ENCODE measurements at places on chromosomes 6 and 20. TPM values are rescaled to one million over a fixed set of nuclear protein-coding genes. Genes with fewer than 3 reads are reported as not detected.

DNA sequence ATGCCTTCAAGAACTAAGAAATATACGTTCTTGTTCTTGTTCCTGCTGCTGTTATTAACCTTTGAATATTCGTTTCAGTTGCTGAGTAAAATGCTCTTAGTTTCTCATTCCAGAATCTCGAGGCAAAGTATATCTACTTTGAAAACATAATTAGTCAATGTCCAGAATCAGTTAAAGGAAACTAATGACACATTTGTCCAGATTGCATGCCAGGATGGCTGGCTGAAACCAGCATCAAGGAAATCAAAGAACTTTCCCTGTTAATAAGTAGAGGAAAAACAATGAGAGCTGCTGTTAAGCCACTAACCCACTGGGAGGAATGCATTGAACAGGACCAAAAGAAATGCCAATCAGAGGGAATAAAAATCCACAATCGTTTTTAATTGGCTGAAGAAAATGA, 196.9 kb downstream of the ALDH8A1 start:
- H3K36me3 ChIP-seq: no peaks in the 10 kb centered on the region
- no peak for DNase-seq
- no peaks in the 10 kb centered on the region for H3K27me3 ChIP-seq
- H3K4me3 ChIP-seq: no peak overlapping the region
- no peaks in the 10 kb centered on the region for H3K4me1 ChIP-seq

GRCh38 chr6:54002116-54002515, 109.1 kb upstream of the MLIP start:
- peak overlapping the region; percentile 65 for H3K27ac ChIP-seq
- peaks cover 3% of the 10 kb centered on the region for H3K27me3 ChIP-seq

The LRFN2 gene
- 0.67 TPM for polyA plus RNA-seq

- H3K36me3 ChIP-seq: no peaks in the 10 kb centered on the region
- no peaks in the 10 kb centered on the region for H3K4me1 ChIP-seq
- H3K27ac ChIP-seq: no peak overlapping the region
These were observed 63.2 kb downstream of the SLC24A3 start for GRCh38 chr20:19275630-19276071.

DNA sequence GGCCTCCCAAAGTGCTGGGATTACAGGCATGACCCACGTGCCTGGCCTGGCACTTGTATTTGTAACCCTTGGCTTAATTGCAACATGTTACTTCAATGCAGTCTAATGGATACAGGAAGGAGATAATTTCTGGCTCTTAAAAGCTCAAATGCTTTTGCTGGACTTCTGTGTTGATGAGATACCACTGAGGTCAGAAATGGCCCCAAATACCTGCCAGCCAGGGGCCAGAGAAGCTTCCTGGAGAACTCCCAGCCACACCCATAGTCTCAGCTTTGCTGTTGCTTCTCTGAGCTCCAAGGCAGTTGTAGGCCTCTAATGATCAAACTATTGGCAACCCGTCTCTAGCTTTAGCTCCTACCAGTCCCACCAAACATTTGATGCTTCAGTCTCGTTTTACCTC, 14.2 kb upstream of the ZNFX1 start:
- H3K36me3 ChIP-seq: peaks cover 68% of the 10 kb centered on the region
- H3K27me3 ChIP-seq: no peaks in the 10 kb centered on the region
- peaks cover 5% of the 10 kb centered on the region for H3K4me1 ChIP-seq
- H3K27ac ChIP-seq: no peak overlapping the region

DNA sequence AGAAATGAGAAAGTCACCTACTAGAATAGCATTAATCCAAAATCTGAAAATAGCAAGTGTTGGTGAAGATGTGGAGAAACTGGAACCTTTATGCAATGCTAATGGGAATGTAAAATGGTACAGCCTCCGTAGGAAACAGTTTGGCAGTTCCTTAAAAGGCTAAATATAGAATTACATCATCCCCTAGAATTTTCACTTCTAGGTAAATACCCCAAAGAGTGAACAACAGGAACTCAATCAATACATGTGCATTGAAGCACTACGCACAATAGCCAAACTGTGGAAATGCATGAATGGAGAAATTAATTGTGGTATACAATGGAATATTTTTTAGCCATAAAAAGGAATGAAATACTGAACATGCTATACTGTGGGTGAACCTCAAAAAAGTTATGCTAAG, 982.0 kb upstream of the FLRT3 start:
- H3K36me3 ChIP-seq: no peaks in the 10 kb centered on the region
- H3K4me3 ChIP-seq: no peak overlapping the region
- no peaks in the 10 kb centered on the region for H3K4me1 ChIP-seq

DNA sequence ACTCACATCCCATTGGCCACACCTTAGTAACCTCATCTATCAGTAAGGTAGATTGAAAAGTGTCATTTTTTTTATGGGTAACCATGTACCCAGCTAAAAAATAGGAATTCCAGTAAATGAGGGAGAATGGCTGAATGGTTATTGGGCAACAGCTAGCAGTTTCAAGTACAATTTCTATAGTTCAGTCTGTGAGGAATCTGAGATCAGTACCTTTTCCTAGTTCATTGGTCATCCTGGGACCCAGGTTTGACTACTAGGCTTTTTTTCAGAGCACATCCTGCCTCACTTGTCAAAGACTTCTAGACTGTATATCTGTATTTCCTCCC, 28.3 kb downstream of the PHF3 start:
- DNase-seq: no peak
- no peak overlapping the region for H3K4me3 ChIP-seq
- peaks cover 59% of the 10 kb centered on the region for H3K4me1 ChIP-seq
- no peak overlapping the region for H3K27ac ChIP-seq

DNA sequence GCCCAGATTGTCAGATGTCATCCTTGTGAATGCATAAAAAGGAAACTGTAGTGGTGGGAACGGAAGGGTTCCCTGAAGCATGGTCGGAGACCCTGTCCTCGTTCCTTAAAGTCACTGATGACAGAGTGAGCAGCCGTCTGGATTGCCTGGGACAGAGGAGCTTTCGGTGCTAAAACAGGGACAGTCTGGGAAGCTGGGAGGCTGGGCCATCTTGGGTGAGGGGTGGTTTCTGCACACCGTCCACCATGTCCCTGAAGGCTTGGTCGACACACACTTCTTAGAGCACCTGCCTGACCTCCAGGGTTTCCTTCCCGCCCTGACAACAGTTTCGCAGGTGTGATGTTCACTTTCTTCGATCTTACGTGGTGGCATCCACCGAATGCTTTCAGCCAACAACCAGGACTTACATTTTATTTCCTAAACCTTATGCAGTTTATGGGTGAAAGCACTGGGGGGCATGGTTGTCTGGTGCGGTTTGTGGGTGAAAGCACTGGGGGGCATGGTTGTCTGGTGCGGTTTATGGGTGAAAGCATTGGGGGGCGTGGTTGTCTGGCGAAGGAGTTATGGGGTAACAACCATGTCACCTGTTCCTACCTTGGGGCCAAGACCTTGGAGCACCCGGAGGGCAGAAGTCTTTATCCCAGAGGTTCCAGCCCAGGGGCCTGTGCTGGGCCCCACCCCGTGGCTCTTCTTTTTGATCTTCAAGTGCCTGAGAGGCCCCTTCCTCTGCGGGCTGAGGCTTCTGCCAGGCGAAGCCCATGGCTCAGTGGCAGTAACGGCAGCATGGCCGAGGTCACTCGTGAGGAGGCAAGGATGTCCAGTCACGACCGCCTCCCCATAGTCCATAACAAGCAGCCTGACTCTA, 81.7 kb upstream of the FRMD1 start:
- H3K36me3 ChIP-seq: no peaks in the 10 kb centered on the region
- no peaks in the 10 kb centered on the region for H3K4me1 ChIP-seq
- no peak overlapping the region for H3K27ac ChIP-seq

The EPPIN gene
- not detected for polyA plus RNA-seq

The ZNF334 gene
- 0.18 TPM for polyA plus RNA-seq

The CYP24A1 gene
- polyA plus RNA-seq: not detected

DNA sequence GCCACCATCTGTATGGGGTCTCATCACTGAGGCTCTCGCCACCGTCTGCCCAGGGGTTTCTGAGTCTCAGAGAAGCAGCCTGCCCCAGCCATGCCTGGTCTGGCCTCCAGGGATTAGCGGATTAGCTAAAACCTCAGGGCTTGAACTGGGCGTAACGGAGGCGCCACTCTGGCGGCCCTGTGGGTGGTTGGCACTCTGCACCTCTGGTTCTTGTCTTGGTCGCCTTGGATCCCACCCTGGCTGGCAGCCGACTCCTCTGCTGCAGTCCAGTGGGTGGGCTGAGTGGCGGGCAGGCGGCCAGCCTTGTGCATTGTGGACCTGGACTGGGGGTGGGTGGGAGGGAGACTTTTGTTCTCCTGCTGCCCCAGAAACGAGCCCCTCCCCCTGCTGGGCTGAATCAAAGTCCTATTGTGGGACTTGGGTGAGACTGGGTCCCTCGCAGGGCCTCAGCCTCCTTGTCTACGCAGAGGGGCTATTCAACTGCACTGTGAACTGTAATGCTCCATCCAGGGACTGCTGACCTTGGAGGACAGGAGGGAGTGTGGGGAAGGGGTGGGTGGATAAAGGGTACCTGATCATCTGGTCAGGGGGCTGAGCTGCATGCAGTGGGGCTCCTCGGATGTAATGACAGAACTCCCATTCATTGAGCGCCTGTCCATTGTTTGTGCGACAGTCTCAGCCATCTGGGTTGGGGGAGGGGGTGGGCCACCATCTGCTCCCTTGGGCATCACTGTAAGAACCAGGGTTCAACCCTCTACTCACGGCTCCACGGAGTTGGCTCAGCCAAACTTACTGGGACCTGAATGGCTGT, 23.9 kb downstream of the SUN5 start:
- DNase-seq: no peak
- H3K27me3 ChIP-seq: peaks cover 1% of the 10 kb centered on the region
- H3K4me1 ChIP-seq: no peaks in the 10 kb centered on the region
- no peaks in the 10 kb centered on the region for H3K36me3 ChIP-seq
- no peak overlapping the region for H3K4me3 ChIP-seq

DNA sequence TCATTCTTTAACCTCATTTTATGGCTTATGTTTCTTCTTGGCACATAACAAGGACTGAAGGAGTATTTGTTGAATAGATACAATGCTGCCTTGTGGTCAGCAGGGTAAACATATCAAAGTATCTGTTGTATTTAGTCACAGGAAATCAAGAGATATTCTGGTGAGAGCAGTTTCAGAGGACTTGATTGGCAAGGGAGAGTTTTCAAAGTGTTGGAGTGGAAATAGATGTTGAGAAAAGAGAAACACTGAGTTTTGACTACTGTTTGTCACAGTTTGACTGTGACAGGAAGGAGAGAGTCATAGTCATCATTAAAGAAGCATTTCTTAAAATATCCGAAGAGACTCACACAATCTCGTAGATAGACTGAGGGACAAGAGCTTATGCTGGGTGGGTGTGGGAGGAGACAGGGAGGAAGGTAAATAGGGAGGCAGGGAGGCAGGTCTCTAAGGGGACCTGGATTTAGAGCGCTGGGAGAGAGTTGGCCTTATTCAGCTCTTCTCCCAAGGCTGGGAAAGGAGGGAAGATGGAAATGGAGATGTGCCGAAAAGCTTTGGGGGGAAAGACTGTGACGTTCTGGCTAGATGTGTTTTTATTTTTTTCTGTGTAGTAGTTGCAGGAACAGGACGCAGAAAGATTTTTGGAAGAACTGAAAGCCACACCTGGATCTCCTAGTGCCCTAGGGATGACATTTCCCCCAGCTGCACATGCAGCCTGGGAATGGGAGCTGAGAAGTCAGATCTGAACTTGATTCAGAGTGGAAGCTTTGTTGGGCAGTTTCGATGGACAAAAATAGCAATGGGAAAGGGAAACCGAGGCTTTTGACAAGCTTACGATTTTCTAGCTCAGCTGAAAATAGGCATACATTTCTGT, 65.0 kb upstream of the IFNGR1 start:
- H3K4me1 ChIP-seq: peaks cover 8% of the 10 kb centered on the region
- H3K27ac ChIP-seq: no peak overlapping the region
- no peaks in the 10 kb centered on the region for H3K36me3 ChIP-seq
- H3K4me3 ChIP-seq: no peak overlapping the region

DNA sequence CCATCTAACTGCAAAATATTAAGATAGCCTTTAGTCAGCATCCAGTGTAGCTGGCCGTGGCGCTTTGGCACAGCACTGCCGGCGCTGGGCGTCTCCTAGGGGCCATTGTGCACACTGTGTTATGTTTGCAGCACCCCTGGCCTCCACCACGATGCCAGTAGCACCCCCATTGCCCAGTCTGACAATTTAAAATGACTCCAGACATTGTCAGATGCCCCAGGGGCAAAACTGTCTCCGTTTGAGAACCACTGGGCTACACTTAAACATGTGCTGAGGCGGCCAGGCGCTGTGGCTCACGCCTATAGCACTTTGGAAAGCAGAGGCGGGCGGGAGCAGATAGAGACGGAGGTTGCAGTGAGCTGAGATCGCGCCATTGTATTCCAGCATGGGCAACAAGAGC, 6.0 kb upstream of the MTG2 start:
- peaks cover 9% of the 10 kb centered on the region for H3K36me3 ChIP-seq
- H3K27ac ChIP-seq: no peak overlapping the region
- H3K27me3 ChIP-seq: no peaks in the 10 kb centered on the region
- H3K4me3 ChIP-seq: no peak overlapping the region

The TMEM200A gene
- 1.0 TPM for polyA plus RNA-seq

DNA sequence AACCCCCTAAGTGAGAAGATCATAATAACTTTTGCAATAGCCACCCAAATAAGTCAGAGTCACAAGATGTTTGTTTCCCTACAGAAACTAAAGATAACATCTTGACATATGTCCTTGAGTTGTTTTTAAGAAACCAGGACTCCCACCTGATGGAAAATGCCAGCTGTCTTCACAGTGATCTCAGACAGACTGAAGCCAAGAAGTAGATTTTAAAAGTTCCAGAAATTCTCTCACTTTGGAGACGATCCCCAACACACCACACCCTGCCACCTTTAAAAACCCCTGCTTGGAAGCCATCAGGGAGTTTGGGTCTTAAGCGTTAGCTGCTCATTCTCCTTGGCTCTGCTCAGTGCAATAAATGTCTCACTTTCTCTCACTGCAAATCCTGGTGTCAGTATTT, 63.0 kb downstream of the GPR6 start:
- peaks cover 2% of the 10 kb centered on the region for H3K27me3 ChIP-seq
- H3K4me1 ChIP-seq: peaks cover 50% of the 10 kb centered on the region
- no peaks in the 10 kb centered on the region for H3K36me3 ChIP-seq

The TOX2 gene
- polyA plus RNA-seq: 5.0 TPM

DNA sequence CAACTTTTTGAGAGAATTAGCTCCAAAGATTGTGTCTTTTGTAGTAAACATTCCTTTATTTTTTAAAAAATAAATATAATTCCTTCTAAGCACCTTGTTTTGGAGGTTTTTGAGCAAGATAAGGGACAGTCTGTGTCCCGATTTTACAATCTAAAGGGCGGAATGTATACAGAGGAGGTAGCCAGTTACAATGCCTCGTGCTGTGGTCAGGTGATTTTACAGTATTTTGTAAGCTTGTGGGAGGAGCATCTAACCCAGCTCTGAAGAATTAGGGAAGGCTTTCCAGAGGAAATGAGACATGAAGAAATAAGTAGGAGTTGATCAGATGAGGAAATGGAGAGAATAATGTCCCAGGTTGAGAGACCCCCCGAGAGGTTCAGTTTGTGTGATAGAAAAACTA, 1.3 kb downstream of the HINT3 start:
- H3K4me1 ChIP-seq: peaks cover 7% of the 10 kb centered on the region
- no peak for DNase-seq
- no peak overlapping the region for H3K4me3 ChIP-seq
- H3K27me3 ChIP-seq: peaks cover 2% of the 10 kb centered on the region
- H3K27ac ChIP-seq: no peak overlapping the region

- H3K27ac ChIP-seq: no peak overlapping the region
- no peak for DNase-seq
- peaks cover 7% of the 10 kb centered on the region for H3K27me3 ChIP-seq
- no peaks in the 10 kb centered on the region for H3K4me1 ChIP-seq
These were observed 101.4 kb upstream of the AGPAT4 start for GRCh38 chr6:161374971-161375873.

Data from immature natural killer cell (primary cell).